ENCODE measurements at places on chromosomes 12 and 14.
A peak's percentile ranks its signal among the peaks of the same experiment; 100 is the strongest.

DNA sequence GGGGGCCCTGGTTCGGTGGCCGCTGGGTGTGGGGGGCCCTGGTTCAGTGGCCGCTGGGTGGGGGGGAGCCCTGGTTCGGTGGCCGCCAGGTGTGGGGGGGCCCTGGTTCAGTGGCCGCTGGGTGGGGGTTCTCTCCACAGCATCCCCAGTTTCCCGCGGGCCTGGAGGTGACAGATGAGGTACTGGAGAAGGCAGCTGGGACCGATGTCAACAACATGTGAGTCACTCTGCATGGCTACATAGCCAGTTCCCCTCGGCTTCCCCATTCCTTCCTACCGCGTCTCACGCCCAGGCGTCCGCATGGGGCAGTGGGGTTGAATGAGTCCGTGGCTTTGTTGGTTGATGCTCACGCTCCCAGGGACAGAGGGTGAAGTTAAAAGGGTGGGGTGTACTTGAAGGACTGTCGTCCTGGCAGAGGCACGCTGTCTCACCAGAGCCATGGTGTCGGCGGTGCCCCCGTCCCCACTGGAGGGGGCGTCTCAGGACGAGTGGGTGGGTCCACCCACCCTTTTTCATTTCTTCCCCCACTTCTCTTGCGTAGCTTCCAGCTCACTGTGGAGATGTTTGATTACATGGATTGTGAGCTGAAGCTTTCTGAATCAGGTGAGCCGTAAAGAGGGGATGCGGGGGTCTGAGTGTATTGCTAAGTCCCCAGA, 15.6 kb downstream of the HIP1R start:
- peak; percentile 84 for DNase-seq

DNA sequence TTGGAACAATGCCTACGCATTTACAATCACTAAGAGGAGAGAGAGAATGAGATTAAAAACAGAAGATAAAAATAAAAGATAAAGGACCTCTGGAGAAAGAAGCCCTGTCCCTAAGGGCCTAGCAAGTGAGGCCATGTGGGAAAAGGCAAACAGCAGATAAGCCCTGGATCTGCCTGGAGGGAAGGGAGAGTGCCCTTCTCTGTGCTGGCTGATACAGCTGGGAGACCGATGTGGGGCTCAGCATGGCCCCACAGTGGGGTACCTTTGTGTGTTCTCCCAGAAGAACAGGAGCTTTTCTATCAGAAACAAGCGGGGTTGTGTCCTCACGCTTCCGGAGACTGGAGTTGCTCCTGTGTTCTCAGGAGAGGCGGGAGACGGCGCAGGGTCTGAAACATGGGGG, 59.9 kb downstream of the TMCC3 start:
- no peak for DNase-seq

- DNase-seq = no peak
Measured at GRCh38 chr14:36588788-36589187, 6.4 kb upstream of the NKX2-8 start.

- DNase-seq = peak; percentile 64
Measured at GRCh38 chr14:20469890-20470602, 840 bp downstream of the PNP start.

DNA sequence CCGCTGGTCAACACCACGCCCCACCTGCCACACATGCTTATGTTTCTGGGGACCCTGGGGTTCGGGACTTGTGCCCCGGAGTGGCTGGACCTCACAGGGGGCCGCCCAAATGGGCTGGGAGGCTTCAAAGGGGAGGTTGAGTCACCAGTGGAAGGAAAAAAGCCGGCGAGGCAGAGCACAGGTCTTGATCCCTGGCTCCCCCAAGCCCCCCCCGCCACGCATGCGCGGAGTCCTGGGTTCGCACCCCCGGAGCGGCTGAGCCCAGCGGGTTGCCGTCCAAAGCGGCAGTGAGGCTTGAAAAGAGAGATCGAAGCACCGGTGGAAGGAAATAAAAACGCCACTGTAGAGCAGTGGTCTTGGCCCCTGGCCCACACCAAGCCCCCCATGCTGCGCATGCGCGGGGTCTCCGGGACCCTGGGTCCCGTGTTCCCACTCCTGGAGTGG, 313.5 kb downstream of the ALG10 start:
- DNase-seq = no peak

- no peak for DNase-seq
Measured at GRCh38 chr12:21695986-21696385, 38.3 kb upstream of the LDHB start.

All from AG08396 (cell line).